Left renal pelvis (tissue), 4 donors: ENCODE measurements at places on chromosomes 13 and 19.

DNA sequence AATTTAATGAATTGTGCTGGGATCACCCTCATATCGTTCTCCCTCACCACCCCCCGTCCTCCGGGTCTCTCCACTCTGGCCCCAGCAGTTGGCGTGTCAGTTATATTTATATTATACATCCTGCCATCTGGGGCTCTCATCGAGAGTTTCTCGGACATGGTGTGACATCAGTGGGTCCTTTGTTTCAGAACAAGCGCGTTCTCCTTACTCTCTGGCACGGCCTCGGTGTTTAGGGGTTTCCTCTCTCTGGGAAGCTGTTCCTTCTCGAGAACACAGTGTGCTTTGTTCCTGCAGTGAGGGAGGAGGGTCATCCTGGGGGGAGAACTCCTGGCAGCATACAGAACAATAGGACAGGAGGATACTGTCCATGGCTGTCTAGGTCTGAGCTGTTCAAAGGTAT lies 9.8 kb upstream of the MCF2L start:
- no peak for DNase-seq

GRCh38 chr13:21825801-21826200 lies 154.9 kb downstream of the FGF9 start:
- DNase-seq, result no peak

DNA sequence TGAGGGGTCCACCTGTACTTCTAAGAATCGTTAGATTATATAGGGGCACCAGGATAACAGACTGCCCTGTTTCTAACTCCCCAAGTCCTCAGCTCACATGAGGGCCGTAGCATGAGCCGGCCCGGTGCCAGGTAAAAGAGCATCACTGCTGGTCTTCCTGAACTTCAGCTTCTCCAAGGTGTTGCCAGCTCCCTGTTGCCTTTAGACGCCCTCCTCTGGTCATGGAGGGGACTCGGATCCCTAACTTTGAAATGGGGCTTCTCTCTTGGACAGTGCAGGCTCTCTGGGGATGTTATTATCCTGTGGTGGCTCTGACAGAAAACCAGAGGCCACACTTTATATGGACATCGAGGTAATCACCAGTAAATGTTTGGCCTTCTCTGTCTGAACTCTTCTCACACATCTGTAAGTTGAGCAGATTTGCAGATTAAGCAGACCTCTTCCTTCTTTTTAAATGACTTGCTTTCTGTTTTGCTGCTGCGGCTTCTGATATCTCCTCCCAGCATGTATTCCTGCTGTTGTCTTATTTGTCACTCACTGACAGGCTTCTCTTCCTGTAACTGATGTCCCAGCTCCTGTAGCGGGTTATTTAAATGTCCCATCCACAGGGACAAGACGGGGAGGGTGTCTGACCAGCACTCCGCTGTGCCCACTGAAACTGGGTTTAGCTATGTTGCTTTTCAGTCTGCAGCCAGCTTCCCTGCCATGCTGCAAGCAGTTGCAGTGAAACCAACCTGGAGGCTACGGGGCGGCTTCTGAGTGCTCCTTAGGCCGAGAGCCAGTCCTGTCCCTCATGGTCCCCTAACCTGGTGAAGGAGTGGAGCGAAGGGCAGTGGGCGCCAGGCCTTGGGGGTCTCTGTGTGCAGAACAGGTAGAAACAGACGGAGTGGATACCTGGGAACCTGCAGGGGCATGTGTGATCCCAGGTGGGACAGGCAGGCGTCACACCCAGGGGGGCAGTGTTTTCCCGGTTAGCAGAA lies 39.2 kb downstream of the TSSK6 start:
- no peak for DNase-seq

DNA sequence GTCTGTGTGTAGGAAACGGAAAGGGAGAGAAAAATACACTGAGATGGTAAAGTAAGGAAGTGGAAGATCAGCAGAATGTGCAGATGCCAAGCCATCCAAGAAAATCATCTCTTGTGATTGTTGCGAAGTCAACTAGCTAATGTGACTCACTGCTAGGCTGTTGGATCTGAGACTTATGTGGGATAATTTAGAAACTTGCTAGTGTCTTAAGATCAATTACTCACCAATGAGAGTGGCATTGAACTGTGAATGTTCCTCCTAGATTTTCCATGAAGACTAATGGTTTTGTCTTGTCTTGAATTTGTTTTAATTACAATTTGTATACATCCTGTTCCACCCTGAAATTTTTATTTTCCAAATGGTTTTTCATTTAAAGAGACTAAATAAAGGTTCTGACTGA lies 771.6 kb downstream of the EFNB2 start:
- DNase-seq, result no peak

DNA sequence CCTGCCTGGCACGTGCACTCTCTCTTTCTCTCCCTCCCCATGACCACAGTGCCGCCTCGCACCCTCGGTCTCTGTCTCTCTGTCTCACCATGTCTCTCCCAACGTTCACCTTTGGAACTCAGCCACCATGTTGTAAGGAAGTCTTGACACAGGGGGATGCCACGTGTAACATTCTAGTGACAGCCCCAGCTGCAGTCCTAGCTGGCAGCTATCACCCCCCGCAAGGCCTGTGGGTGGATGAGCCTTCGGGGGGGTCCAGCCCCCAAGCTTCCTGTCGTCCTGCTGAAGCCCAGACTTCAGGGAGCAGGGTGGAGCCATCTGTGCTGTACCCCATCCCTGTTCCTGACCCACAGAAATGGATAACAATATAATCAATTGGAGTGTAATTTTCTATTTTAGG lies 118.5 kb downstream of the SOX1 start:
- no peak for DNase-seq

DNA sequence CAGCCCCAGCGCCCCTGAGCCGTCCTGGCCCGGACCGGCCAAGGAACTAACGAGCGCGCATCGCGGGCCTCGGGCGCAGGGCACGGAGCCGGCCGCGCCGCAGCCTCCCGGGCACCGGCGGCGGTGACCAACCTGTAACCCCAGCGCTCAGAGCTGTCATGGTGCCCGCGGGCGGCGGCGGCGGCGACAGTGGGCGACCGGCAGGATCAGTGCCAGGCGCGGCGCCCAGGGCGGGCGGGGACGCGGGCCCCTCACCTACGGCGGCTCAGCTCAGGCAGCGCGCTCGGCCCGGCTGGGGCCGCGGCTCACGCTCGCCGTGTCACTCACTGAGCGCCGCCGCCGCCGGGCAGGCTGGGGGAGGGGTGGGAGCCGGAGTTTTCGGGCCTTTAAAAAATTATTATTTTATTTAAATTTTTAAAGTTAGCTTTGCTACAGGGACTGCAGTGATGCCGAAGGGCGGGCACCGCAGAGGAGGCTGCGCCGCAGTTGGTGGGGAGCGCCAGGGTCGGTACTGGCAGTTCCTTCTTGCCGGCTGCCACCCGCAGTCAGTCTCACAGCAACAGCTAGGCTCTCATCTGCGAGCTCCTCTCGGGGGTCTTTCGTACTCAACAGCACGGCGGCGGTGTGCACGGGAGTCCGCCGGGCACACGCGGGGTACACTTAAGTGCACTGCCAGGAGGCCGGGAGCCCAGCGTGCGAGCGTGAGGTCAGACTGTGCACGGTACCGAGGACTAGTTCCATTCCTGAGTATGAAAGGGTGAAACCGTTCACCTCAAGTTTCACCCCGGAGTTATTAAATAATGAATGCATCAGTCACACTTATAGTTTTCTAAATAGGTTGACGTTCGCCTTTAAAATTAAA lies at the start of gene NALCN:
Gene NALCN (minus strand): TSS at position 328 of the 862 bp plus-strand sequence. CDS start 17,382 bp downstream, outside the sequence.
- DNase-seq, result peak; percentile 5

DNA sequence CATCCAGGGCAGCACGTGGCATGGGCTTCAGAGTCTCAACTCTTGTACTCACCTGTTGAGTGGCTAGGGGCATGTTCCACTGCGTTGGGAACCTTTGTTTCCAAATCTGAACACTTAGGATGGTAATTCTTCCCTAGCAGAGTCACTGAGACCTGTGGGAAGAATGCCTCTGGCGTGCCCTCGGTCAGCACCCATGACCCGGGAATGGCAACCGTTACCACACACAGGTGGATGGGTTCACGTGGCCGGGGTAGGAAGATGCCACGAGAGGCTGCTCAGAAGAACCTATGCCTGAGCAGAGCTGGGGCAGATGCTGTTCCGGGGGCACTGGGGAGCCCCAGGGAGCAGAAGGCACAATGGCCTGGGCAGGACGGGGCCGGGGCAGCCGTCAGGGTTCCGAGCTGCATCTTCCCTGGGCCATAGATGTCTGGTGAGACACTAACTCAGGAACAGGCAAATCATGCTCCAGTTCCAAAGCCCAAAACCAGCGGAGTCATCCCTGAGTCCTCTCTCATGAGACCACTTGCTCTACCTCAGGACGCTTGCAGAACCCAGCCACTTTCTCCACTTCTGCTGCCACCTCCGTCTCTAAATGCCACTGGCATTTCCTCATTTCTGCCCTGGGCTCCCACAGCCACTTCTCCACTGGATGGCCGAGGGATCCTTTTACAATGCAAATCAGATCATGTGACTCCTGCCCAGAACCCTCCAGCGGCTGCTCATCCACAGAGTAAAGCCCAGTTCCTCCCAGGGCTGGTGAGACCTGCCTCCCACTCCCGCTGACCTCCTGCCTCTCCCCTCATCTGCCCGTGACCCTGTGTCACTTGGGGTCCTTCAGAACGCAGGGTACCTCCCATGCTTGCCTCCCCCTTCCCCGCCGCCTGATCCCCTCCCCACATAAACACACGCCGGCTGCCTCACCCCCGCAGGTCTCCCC lies 36.7 kb downstream of the FAM124A start:
- no peak for DNase-seq

DNA sequence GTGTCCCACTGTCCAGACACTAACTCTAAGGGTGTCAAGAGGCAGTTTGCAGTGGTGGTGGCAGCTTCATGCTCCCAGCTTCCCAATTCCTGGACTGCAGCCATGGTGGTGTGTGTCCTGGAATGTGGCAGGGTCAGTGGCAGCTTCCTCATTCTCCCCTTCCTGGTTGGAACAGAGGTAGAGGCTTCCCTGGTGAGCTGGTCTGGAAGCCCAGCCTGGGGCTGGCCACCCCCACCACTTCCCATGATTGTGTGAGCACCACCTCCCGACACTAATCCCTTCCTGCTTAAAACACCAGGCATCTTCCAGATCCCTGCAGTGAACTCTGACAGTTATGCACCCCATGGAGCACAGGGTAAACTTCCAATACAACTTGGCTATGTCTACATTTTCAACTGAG lies 134.9 kb downstream of the RAP2A start:
- no peak for DNase-seq

- DNase-seq, result no peak
Observed at GRCh38 chr13:59691501-59692066, 472.1 kb downstream of the DIAPH3 start.
